ENCODE measurements at places on chromosomes 7 and 10.

GRCh38 chr10:68781613-68782574 lies 45.4 kb upstream of the STOX1 start:
- no peak for DNase-seq

- DNase-seq, result no peak
These were observed 49.0 kb downstream of the ZRANB1 start for GRCh38 chr10:124990671-124991625.

GRCh38 chr7:145797507-145797906 lies 319.1 kb upstream of the CNTNAP2 start:
- DNase-seq, result no peak

DNA sequence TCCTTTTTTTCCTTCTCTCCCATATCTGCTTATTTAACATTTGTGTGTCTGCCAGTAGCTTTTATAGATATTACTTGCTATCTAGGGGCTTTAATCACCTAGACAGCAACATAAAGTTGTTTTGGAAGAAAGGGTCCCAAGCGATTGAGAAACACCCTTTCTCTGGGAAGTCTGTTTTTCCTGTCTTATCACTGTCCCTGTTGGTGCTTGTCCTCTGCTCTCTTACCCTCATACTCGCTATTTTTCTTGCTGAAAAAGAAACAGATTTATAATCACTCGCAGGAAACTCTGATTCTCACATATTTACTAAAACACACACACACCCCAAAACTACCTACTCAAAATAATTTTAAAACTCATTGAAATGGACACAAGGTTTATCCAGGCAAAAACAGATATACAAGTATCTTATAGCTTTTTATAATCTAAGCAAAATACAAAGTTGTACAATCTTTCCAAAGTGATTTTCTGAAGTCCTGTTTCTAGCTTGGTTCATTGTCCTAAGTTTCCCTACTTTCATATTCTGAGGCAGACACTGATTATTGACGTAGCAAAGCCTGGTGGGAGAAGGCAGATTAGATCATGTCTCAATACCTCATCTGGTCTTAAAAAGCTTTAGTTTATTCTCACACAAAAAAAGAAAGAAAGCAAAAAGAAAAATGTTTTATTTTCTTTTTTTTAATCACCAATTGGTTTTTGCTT lies 157.3 kb downstream of the CACNA2D1 start:
- DNase-seq, result no peak

GRCh38 chr10:43816351-43817321 lies 168.0 kb upstream of the ZNF32 start:
- no peak for DNase-seq

- no peak for DNase-seq
These were observed 46.1 kb downstream of the EPHB4 start for GRCh38 chr7:100781255-100781654.

- no peak for DNase-seq
These were observed 46.9 kb downstream of the ZNF438 start for GRCh38 chr10:30984563-30985328.

DNA sequence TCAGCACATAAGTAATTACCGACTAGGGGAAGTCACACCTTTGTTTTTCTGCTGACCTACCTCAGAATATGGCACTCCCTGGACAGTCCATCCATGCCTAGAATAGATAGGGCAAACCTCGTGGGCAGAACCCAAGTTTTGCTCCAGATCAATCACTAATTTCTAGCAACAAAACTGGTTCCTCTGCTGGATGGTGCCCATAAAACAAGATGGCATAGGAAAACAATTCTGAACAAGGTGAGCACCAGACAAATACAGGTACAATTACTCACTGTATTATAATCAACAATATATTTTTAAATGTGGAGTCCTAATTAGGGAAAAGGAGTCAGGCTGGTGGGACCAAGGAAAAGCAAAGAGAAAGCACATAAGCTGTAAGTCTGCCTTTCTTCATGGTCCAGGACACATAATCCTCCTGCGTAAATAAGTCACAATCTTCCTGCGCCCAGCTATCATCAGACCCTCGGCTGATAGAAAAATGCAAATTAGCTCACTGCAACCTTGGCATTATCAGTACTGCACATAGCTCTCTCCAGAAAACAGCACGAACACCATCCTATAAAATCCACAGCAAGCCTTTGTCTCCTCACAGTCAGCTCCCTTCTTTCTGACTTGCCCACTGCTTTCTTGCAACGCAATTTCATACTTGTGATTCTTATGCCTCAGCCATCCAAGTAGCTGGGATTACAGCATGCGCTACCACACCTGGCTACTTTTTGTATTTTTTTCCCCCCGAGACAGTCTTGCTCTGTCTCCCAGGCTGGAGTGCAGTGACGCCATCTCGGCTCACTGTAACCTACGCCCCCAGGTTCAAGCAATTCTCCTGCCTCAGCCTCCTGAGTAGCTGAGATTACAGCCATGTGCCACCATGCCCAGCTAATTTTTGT lies 15.1 kb downstream of the URGCP start:
- no peak for DNase-seq
